ENCODE measurements at places on chromosomes 3 and 15.

- no peak for DNase-seq
Observed at GRCh38 chr3:13850161-13850945, 29.5 kb downstream of the WNT7A start.

- no peak for DNase-seq
Observed at GRCh38 chr15:77181305-77182074, 110.6 kb upstream of the TSPAN3 start.

DNA sequence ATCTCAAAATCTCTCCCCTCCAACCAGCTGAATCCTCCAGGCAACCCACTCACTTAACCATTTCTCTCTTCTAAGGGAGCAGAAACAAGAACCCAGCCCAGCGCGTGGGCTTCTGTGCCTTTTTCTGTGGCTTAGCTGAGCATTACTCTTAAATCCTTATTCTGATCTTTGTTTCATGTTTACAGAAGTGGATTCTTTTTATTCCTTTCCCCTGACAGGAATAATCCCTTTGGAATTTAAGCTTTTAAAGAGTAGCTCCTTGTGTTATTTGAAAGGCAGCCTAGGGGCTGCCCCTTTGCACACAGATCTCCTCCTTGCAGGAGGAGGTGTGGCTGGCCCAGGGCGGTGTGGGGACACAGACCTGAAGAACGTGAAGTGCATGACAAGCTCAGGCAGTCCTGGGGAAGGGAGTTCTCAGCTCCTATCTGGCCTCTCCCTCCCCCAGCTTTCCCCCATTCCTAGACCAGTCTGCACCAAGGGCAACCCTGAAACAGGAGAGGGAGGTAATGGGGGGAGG lies 77.1 kb upstream of the UBE2E1 start:
- DNase-seq: no peak

- DNase-seq: no peak
Observed at GRCh38 chr15:34656005-34656796, 72.8 kb upstream of the GOLGA8B start.

DNA sequence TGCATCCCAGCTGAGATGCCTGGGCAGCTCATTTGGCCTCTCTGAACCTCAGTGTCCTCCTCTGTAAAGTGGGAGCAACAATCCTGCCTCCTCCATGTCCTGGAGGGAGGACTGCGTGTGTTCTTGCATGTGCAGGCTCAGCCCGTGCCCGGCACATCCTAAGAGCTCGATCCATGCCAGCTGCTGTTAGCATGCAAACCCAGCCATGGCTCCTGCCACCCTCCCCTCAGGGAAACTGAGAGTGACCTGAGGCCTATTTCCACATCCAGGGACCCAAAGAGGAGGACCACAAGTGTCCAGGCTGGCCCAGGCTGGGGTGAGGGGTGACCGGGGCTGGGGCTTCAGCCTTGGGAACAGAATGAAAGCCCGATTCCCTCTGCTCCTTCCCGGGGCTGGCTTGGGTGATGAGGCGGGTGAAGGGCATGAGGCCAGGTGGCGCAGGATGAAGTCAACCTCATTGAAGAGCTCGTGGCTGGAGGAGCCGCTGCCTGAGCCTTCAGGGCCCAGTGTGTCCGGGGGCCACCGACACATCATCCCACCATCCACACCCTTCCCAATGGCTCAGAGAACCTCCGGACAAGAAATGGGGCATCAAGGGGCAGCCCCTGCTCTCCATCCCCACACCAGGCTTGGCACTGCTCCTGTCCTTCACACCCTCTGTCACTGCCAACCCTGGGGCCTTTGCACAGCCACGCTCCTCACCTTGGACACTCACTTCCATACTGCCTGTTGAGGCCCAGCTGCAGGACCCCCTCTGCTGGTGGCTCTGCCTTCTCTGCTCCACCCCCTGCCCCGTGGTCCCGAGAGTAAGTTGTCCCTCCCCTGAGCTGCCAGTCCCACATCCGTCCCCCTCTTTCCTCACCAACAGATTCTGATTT lies 42.5 kb downstream of the ADAMTS7 start:
- DNase-seq: no peak

DNA sequence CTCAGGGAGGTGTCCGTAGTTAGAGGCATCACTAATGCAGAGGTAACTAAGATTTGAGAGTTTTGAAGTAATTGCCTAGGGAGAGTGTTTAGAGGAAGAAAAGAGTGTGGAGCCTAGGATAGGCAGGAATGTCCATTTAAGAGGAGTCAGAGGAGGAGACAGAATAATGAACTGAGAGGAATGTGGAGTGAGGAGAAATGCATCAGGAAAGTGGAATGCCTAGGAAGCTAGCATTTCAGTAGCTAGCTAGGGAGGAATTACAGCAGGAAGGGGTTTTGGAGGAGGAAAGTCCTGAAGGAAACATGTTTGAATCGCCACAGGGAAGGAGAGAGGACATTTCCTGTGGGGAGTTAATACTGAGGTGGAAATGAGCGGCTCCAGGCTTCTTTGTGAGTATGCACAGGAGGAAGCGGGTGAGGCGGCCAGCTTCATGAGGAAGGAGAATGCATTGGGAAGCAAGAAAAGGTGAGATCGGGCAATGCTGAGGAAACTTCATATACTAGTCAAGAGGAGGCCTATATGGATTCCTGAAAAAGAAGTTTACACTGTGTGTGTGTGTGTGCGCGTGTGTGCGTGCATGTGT lies 154.3 kb downstream of the TMEM108 start:
- no peak for DNase-seq

DNA sequence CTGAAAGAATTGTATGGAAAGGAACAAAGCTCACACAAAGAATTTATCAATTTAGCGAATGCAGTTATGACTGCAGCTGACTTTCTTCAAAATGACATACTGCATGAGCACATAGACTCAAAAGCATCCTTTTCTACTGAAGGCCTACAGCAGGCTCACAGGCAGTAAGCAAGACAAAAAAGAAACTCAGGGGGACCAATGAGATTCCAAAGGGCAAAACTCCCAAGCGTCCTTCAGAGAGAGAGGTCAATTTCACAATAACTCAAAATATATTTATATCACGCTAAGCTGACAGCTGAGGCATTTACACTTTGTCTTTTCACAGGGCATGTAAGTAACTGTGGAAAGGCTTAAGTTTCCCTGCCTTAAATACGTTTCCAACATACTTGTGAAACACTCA lies 427.9 kb upstream of the RASGRP1 start:
- no peak for DNase-seq

DNA sequence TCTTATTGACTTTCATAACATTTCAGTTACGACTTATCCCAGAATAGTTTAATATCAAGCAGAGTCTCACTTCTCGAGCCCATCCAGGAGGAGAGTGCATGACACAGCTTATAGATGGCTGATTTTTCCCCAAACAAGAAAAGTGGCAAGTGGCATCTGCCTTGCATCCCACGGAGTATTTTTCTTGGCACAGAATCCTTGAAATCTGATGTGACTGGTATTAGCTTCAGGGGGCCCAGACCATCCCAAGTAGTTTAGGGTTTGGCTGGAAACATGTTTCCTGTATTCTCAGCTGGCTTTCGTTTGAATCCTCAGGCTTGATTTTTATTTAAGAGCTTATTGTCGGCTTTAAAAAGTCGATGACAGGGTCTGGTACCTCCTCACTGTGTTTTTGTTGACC lies 20.7 kb upstream of the FBXL22 start:
- no peak for DNase-seq

DNA sequence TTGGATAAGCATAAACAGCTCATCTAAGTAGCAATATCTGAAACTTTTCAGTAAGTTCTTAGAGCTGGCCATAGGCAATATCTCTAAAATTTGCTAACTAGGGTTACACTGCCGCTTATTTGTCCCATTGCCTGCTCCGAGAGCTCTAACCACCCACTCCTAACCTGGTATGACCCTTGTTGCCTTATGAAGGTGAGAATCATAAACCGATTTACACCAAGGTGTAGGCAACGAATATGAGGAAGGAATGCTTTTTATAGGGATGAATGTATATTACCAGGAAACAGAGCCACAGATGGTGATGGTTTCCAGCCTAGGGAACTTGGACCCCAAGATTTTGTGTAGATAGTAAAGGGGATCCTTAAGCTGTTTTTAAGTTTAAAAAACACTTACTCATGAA lies 440.9 kb downstream of the PDCD6IP start:
- no peak for DNase-seq

- DNase-seq: peak; percentile 74
Observed at GRCh38 chr3:10026084-10026890, at the start of gene FANCD2. Gene FANCD2 (plus strand): TSS chr3:10026437. CDS start chr3:10028658, 2,221 bp downstream.

DNA sequence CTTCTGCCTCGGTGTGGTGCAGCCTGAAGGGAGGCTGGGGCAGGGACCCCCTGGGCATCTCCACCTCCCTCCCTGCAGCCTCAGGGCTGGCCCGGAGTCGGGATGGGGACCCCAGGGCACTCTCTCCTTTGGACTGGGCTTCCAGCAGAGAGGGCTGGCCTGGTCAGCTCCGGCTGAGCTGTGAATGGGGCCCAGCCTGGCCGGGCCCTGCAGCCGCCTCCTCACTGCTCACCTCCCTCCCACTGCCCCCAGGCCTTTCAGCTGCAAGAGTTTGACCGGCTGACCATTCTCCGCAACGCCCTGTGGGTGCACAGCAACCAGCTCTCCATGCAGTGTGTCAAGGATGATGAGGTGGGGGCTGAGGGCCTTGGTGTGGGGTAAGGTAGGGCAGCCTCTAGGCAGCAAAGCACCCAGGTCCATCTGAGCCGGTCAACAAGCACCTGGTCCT lies 36.0 kb downstream of the PSTPIP1 start:
- DNase-seq: no peak

DNA sequence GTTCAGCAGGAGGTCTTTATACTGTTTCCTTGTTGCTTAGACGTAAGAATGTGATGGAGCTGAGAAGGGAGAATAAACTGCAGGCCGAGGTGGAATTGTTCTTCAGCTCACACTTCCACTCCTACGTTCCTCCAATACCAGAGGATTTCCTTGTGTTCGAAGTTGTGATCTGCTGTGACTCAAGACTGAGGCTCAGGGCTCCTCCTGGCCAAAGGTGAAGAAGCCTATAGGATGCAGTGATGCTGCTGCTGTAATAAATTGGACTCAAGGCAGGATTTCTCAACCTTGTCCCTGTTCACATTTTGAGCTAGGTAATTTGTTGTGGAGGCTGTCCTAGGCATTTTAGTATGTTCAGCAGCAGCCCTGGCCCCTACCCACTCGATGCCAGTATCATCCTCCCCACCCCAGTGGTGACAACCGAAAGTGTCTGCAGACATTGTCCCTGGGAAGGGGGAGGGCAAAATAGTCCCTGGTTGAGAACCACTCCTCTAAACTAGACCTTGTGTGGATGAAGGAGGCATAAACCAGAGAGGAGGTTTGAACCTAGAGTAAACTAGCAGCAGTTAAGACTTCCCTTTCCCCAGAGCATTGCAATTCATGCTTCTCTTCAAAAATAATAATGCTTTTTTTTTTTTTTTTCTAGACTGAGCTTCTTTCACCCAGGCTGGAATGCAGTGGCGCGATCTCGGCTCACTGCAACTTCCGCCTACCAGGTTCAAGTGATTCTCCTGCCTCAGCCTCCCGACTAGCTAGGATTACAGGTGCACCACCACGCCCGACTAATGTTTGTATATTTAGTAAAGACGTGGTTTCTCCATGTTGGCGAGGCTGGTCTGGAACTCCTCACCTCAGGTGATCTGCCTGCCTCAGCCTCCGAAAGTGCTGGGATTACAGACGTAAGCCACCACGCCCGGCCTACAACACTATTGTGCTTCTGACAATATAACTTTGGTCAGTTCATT lies 11.1 kb downstream of the RAP2B start:
- DNase-seq: no peak

- no peak for DNase-seq
Observed at GRCh38 chr3:160804762-160805161, 48.7 kb downstream of the PPM1L start.

GRCh38 chr15:90248789-90249202 lies 560 bp upstream of the TTLL13 start:
- no peak for DNase-seq

DNA sequence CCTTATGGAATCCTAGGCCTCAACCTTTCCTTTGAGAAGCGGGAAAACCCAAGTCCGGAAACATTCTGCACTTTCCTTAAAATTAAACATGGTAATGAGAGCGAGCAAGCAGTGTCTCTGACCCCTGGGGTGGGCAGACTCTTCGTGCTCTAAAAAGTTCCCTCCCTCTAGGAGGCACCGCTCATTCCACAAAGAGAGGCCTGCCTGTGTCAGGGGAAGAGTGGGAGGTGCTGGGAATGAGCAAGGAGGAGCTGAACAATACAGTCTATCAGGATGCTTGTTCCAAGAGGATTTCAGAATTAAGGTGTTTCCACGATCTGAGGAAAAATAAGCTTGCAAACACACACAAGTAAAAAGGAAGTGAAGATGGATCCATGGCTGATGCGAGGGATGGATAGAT lies 6.0 kb upstream of the RLBP1 start:
- no peak for DNase-seq

GRCh38 chr15:74193299-74193718 lies 9.3 kb downstream of the STRA6 start:
- no peak for DNase-seq

DNA sequence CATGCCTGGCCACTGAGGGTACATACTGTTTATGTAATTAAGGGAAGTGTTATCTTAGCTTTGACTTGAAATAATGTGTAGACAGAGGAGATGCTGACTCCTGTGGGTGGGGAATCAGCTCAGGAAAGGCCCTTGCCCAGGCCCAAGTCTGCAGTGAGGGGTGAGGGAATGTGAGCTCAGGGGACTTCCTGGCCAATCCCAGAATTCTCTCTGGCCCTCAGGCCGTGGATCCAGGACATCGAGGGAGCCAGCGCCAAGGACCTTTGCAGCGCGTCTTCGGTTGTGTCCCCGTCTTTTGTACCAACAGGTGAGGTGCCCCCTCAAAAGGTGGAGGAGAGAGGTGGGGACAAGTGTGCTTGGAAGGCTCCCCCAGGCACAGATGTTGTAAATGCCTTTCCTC lies 6.4 kb downstream of the CIB1 start:
- no peak for DNase-seq

GRCh38 chr15:68383161-68384074 lies 48.5 kb downstream of the ITGA11 start:
- peak; percentile 52 for DNase-seq

DNA sequence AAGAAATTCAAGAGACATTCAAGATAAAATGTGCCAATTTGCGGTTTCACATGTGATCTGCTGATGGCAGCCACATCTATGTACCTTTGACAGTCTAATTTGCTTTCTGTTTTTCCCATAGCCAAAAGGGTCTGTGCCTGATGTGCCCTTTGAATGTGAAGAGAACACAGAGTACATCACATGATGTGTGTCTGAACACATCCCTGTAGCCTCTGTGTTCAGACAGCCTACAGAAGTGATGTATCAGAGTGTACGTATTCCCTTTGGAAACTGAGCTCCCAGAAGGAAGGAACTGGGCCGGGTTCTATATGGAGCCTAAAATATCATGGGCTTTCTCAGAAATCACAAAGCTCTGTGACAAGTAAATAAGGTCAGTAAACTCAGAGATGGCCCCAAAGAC lies 52.4 kb downstream of the BOC start:
- DNase-seq: no peak

DNA sequence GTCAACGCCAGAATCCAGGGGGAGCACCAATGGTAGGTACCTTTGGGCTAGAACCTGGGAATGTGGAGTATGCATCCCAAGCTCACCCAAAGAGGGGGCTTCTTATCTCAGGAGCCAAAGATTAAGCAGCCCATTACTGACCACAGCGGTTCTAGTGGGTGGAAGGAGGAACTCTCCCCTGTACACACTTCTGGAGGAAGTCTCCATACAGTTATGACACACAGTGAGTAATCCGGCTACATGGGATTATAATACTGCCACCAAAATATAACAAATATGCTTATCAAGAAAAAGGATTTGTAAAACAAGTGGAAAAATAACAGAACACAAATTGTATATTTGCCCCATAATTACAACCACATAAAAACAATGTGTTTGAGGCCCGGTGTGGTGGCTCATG lies 8.4 kb downstream of the MYO1E start:
- no peak for DNase-seq
